A673 (cell line): ENCODE measurements at places on chromosomes 13 and 19. TPM values are rescaled to one million over a fixed set of nuclear protein-coding genes. Genes with fewer than 3 reads are reported as not detected.
A peak's percentile ranks its signal among the peaks of the same experiment; 100 is the strongest.

ATP4B gene
- not detected in 2 replicates for total RNA-seq

CACNA1A gene
- total RNA-seq, result 2.9 and 3.2 TPM in 2 replicates

EMP3 gene
- total RNA-seq, result 170 and 187 TPM in 2 replicates

GRCh38 chr19:42284591-42285341 is 15.7 kb downstream of the CIC start:
- DNase-seq, result no peak

DNA sequence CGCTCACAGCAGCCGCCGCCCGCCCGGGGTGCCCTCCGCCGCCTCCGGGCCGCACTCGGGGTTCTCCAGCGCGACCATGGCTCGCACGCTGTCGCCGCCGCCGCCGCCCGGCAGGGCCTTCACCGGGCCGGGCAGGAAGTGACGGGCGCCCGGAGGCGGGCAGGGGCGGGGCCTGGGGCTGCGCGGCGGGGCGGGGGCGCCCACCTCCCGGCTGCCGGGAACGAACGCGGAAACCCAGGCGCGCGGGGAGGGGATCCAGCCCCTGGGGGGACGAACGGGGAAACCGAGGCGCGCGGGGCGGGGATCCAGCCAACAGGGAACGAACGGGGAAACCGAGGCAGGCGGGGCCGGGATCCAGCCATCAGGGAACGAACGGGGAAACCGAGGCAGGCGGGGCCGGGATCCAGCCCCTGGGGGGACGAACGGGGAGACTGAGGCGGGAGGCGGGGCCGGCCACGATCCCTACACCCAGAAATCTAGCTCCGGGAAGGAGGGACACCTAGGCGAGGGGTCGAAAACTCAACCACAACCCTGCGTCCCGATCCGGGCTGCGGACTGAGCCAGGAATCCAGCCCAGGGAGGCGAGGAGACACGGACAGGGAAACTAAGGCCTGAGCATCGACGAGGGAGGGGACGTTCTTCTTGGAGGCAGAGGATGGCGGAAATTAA is at the start of gene R3HDM4:
R3HDM4 (minus strand) TSS at position 140 of the 669 bp plus-strand sequence; CDS start at position 78, 62 bp downstream.
- DNase-seq, result peak; percentile 74

- DNase-seq, result no peak
Measured at GRCh38 chr13:39602277-39602613, 748 bp downstream of the LHFPL6 start.

DNA sequence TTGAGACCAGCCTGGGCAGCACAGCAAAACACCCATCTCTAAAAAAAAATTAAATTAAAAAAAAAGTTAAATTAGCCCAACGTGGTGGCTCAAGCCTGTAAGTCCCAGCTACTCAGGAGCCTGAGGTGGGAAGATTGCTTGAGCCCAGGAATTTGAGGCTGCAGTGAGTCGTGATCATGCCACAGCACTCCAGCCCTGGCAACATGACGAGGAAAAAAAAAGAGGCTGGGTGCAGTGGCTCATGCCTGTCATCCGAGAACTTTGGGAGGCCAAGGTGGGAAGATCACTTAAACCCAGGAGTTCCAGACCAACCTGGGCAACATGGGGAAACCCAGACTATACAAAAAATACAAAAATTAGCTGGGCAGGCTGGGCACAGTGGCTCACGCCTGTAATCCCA is 2.2 kb upstream of the TMEM161A start:
- no peak for DNase-seq

DNA sequence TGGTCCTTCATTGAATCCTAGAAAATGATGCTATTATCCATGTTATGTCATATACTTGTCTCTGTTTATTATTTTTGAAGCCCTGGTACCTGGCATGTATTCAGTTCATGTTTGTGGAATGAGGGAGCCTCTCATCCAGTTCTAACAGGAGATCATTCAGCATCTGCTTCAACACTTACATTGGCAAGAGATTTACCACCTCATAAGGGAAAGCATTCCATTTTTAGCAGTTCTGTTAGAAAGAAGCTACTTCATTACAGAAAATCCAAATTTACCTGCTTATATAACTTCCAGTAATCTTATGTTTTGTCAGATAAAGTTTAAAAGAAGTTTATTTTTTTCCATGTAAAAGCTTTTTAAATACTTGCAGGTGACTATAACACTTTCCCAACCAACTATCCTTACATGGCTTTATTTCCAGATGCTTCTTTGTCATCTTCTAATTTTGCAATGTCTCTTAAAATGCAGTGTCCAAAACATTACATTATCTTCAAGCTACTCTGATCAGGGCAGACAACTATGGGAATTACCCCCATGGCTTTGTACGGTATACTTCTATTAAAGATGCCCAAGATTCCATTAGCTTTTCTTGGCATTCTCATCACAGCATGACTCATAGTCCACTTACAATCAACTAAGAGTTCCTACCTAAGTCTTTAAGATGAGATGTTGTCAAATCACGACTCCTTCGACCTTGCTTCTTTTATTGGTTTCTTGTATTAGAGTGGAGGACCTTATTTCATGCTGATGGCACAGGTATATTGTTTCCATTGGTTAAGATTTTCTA is 262.1 kb downstream of the PCDH9 start:
- DNase-seq, result no peak
